ENCODE measurements at places on chromosomes 7 and 10.

DNA sequence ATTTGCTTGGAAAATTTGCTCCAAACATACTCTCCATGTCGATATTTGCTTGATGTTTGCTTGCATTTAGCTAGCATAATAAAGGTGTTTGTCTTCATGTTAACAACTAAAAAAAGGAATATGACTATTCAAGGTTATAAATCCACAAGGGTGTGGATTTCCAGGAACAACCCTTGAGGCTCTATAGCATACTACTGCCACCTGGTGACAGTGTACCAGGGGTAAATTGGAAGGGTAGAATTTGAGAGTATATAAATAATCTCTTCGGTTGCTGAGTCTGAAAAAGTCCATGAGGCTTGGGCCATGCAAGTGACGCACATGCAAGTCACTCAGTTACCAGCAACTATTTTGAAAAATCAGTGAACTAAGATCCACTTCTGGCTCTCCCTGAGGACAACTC is 68.4 kb downstream of the SLIT1 start:
- no peak for DNase-seq

DNA sequence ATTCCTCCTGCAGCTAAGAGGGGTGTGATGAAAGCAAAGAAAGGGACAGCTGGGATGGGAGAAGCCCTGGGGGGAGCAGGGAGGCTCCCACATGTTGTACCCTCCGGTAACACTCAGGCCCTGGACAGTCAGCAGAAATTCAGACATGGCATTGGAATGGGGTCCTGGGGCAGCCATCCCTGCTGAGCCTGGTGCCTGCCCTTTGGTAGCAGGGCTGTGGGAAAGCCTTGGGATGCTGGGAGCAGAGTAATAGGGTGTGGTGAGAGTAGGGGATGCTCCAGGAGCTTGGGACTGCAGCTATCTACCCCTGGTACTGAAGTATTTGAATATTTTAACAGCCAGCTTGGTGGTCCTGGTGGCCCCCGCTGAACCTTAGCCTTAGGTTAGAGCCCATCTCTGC is 56.8 kb downstream of the FAM241B start:
- DNase-seq: no peak

- no peak for DNase-seq
These were observed 9.3 kb downstream of the PLAC9 start for GRCh38 chr10:80141696-80142460.

GRCh38 chr10:119274519-119275045 is 67.2 kb downstream of the GRK5 start:
- no peak for DNase-seq
